ENCODE measurements at places on chromosomes 1 and 21.

DNA sequence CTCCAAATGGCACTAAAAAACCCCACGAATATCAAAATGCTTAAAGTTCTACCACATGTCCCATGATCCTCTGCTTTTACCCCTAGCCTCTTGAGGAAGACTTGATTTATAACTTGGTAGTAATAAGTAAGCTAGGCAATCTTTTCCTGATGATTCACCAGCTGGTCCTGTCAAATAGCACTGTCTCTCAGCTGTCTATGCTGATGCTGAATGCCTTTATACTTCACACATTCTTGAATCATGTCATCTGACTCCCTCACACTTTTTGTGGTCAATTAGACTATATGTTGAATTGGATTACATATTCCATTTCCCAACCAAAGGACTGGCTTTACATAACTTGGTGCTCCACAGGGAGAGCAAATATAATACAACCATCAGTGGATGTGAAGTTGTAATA lies 16.6 kb downstream of the C21orf91 start:
- no peak for DNase-seq

- no peak for DNase-seq
Observed at GRCh38 chr1:101081496-101082488, 56.2 kb upstream of the DPH5 start.

- no peak for DNase-seq
Observed at GRCh38 chr1:113517346-113517745, 127.0 kb downstream of the MAGI3 start.

DNA sequence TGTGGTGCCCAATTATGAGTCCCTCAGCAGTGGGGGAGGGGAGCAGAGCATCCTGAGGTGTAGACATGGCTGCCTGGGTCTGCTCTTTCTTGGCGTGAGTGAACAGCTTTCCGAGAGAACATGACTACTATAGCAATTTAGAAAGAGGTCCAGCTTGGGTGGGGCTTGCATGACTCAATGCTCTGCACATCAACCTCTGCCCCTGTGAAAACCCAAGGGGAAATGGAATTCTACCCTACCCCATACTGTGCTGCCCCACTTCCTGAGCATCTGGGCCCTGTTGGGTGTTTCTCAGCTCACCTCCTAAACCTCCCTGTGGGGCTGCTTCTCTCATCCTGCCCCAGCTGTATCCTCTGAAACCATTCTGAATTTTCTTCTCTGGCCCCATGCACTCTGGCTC lies 8.2 kb upstream of the AZIN2 start:
- DNase-seq = no peak

DNA sequence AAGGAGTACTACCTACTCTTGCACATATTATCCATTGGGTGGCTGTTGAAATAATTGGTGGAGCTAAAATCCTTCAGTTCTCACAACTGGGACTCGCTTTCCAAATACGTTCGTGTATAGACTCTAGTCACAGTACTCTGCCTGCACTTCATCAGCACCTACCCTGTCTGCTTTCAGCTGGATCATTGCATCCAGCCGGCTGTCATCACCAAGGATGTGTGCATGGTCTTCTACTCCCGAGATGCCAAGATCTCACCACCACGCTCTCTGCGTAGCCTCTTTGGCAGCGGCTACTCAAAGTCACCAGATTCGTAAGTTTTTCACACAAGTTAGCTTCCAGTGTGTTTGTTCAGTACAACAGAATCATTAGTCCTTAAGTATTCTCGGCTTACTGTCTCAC lies 37.3 kb upstream of the PGD start:
- DNase-seq = no peak

DNA sequence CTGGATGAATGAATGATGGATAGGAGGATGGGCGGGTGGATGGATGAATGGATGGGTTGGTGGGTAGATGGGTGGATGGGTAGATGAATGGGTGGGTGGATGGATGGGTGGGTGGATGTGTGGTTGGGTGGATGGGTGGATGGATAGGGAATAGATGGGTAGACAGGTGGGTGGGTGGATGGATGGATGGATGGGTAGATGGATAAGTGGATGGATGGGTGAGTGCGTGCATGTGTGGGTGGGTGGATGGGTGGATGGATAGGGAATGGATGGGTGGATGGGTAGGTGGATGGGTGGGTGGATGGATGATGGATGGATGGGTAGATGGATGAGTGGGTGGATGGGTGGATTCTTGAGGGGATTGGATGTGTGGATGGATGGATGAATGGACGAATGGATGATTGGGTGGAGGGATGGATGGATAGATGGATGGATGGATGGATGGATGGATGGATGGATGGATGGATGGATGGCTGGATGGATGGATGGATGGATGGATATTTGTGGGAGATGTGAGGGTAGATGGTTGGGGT lies 68.7 kb downstream of the SDC3 start:
- DNase-seq = no peak

GRCh38 chr1:201302163-201303152 lies 19.2 kb downstream of the PKP1 start:
- no peak for DNase-seq

DNA sequence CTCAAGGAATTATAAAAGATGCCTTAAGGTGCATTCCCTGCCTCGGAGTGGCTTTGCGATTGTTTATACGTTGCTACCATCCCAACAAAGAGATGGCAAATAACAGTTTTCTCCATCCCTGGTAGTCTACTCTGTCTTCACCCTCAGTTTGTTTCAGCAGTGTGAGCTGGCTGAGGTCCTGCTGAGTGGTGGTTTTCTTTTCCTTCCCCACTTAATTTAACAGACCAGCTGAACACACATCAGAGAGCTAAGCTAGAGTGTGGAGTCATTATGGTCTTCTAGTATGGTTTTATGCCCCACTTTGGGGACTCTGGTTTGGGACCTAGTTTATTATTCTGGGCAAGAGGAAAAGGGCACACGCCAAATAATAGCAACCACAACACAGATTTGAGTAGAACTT lies 2.2 kb downstream of the PIGV start:
- no peak for DNase-seq

- DNase-seq = no peak
Observed at GRCh38 chr1:67759692-67760029, 73.6 kb downstream of the GNG12 start.

GRCh38 chr1:56436912-56437417 lies 142.4 kb downstream of the PLPP3 start:
- no peak for DNase-seq

DNA sequence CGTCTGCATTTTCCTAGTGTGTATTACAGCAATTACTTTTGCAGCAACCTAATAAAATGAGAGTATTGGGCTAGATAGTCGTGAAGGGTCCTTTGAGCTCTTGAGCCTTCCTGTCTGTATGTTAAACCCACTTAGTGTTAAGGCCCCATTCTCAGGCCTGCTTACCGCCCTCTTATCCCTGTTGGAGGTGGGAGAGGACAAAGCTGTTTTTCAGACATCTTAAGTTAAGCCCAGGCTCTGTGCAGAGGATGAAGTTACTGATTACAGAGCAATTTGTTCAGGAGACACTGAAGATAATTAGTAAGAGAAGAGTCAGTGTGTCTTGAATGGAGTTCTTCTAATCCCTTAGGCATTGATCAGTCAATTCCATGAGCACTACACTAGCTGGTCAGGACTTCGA lies 114.6 kb downstream of the UCK2 start:
- no peak for DNase-seq

GRCh38 chr1:88191917-88192316 lies 492.2 kb upstream of the PKN2 start:
- DNase-seq = no peak

- no peak for DNase-seq
Observed at GRCh38 chr1:235468004-235468403, 36.2 kb downstream of the B3GALNT2 start.

DNA sequence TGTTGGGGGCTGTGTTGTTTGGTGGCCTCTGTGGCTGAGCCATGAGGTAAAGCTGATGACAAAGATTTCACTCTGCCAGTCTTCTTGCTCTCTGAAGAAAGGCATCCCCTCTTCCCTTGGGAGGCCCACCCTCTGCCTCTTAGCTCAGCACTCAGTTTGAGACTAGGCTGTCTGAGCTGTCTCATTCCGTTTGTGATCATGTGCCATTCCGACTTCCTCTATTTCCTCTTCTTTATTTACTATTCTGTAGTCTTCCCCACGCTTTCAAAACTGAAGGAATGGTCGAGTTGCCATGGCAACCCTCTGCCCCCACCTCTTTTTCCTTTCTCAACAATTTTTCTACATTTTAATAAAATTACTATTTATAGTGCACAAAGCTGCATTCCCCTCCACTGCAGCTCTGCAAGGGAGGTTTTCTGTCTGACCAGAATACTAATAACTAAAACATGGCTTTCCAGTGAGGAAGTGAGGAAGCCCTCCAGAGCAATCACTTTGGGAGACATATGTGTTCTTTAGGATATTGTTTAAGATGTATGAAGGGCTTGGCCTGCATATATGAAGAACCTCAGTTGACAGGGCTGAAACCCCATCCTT lies 30.8 kb downstream of the KCNA3 start:
- no peak for DNase-seq

DNA sequence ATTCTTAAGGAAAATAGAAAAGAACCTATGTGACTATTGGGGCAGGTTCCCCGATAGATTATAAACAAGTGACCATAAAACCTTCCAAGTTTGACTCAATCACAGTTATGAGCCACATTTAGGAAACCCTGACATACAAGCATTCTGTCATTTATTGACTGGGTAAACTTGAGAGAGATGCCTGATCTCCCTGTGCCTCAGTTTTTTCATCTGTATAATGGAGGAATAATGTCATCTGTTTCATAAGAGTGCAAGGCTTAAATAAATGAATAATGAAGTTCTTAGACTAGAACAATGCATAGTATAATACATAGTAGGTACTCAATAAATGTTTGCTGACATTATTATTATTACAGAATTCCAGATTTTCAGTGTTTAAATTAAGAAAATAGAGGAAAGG lies 18.9 kb upstream of the EEIG2 start:
- no peak for DNase-seq

DNA sequence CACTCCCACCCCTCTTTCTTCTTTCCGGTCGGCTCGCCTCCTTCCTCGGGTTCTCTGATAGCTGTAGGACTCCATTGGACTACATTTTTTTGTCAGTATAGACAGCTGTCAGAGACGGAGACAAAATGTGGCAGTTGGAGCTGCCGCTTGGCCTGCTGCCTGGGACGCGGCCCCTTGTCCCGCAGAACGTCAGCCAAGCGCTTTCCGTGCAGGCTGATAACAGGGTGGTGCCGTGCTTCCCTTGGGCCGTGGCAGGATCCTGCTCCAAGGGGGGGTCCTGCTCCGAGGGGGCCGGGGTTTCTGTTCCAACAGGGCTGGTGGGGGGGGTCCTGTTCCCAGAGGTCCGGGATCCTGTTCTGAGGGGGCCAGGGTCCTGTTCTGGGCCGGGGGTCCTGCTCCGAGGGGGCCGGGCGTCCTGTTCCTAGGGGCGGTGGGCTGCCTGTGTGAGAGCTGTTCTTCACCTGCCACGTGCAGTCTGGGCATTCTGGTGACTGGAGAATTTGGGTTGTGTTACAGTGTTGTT lies 4.9 kb downstream of the SKI start:
- DNase-seq = no peak

- DNase-seq = no peak
Observed at GRCh38 chr1:201020040-201020591, 3.4 kb downstream of the KIF21B start.

- no peak for DNase-seq
Observed at GRCh38 chr1:180360333-180361075, 130.4 kb downstream of the LHX4 start.

DNA sequence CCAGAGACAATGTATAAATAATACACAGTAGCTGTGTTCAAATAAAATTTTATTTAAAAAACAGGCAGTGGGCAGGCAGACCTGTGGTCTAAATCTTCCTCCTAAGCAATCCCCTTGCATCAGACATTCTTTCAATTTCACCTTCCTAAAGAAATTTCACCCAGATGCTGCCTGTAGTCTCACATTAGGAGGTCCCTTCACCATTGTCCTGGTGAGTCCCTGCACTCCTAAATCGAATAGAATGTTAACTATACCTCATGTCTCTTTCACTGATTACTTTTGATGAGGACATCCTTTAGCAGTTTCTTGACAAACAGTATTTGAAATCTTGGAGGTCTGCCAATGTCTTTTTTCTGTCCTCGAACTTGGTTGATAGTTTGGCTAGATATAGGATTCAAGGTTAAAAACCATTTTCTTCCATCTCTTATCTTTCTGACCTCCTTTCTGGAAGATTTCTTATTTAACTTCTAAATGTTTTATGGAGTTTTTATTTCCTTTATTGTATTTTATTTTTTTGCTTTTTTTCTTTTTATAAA lies 77.5 kb downstream of the LPGAT1 start:
- DNase-seq = no peak

DNA sequence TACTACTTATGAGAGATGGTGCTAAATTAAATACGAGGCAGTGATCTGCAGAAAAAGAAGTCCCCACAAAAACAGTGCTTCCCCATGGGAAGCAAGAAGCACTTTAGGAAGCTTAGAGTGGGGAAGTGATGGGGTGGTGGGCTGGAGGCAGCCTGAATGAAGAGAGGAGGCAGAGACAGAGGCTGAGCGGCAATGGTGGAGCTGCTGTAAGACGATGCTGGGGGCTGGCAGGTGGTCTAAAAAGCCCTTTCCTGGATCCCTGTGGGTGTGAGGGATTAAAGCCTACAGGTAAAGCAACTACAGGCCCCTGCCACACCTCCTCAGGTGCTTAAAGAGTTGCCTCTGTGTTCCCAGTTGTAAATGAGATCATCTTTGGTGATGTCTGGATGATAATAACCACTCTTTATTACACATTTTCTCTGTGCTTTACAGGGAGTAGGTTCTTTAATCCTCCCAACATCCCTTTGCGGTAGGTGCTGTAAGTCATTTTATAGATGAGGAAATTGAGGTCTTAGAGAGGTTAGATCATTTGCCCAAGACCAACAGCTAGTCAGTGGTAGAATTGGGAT lies 39.2 kb downstream of the CNN3 start:
- DNase-seq = no peak

DNA sequence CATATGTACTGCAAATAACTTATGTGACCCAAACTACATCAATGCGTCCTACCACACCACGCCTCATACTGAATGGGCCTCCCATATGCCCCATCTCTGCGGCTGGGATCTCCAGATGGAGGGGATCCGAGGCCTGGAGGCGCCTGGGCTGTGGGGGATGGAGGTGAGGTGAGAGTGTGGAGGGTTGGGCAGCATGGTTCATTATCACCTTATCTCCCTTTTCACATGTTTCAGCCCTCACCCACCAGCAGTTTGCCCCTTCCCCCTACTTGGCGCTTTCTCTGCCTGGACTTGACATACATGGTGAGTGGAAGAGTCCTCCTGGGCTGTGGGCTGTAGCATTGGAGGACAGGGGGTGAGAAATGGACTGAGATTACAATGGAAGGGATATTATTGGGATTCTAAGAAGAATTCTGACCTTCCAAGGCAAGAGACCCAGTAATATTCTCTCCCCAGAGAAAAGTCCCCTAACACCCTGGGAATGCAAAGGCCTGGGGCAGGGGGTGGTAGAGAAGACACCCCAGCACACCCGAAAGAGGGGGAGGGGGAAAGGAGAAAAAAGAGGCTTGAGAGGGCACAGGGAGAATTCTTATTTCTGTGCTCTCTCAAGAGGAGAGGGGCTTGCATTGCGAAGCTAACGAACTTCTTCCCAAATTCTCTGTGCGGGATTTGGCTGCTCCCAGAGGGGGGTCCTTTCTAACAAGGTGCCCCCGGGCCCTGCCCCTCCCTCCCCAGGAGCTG lies 61.4 kb downstream of the MEF2D start:
- no peak for DNase-seq

- DNase-seq = no peak
Observed at GRCh38 chr1:64489707-64490106, 19.8 kb downstream of the CACHD1 start.

- no peak for DNase-seq
Observed at GRCh38 chr1:238672262-238672661, 714.1 kb upstream of the CHRM3 start.

All from stimulated activated CD8-positive, alpha-beta memory T cell treated with anti-CD3 and anti-CD28 coated beads, Interleukin-4, amount 100 ng/mL, for 1 hour (primary cell).